Fibroblast of skin of right quadriceps (primary cell): ENCODE measurements at places on chromosomes 2 and 18.

GRCh38 chr2:47272905-47273758 is 118.0 kb upstream of the STPG4 start:
- DNase-seq = no peak

GRCh38 chr18:24019641-24020331 is 5.2 kb downstream of the TTC39C start:
- DNase-seq = peak; percentile 37

DNA sequence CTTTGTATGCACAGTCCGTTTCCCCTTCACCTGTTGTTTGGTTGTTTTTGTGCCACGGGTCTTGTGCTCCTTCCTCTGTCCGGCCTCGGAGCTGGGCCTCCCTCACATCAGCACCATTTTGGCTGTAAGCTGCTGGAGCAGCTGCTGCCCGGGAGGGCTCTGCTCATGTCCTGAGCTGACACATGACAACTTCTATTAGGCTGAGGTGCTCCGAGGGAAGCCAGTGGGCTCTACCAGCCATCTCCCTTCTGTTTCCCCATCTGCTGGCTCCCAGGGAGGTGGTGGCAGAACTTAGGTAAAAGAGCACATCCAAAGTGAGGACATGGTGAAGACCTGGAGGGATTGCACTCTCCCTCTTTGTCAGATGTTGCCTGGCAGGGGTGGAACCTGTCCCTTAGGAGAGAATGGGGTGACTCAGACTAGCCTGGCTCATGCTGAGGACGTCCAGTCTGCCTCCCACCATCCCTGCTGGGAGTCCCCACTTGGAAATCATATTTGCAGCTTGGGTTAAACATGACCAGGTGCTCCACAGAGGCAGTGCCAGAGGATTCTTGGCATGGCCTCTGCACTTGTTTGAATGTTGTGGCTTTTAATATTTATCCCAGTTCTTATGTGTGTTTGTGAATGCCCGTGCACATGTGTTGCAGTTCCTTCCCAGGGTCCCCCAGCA is 49.8 kb upstream of the TNP1 start:
- DNase-seq = no peak

- no peak for DNase-seq
These were observed 5.9 kb downstream of the OBSL1 start for GRCh38 chr2:219565130-219566080.

DNA sequence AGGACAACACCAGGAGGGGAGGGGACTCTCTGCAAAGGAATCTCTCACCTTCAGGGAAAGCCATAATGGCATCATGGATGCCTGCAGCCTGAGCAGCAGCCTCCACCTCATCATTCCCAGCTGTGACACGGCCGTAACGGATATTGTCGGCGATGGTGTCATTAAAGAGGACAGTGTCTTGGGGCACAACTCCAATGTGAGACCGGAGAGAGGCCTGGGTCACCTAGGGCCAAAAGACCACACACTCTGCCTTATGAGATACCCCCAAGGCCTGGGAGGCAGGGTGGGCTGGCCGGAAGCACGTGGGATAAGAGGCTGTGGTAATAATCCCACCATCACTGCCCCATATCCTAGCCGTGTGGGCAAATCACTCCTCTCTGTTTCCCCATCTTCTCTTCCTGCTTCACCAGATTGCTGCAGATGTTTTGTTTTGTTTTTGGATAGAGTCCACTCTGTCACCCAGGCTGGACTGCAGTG is 4.3 kb downstream of the ZFAND2B start:
- DNase-seq = no peak

GRCh38 chr2:142306131-142306530 is 175.3 kb upstream of the LRP1B start:
- DNase-seq = peak; percentile 46

DNA sequence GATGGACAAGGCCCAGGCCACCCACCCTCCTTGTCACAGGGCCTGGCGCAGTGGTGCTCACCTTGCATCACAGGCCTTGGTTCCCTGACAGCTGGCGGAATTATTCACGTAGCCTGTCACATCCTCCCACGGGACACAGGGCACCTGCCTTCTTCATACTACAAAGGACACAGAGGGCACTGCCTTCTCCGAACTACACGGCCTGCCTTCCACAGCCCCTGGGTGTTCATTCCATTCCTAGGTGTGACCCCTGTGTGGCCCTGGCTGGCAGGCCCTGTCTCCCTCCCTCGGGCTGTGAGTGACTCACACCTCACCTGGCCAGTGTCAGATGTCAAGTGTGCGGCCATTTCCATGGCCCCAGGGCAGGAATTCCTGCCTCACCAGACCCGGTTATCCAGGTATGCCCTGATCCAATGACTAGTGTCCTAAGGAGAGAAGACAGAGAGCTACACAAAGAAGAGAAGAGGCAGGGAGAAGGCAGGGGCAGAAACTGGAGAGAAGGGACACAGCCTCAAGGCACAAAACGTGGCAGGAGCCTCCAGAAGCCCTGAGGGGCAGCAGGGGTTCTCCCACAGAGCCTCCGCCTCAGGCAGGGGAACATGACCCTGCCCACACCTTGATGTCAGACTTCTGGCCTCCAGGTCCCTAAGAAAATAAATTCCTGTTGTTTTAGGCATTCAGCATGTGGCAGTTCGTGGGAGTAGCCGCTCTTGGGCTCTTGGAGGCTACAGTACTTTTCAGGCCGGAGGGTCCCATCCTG is 43.4 kb downstream of the MBP start:
- DNase-seq = no peak

GRCh38 chr2:207847807-207848544 is 78.3 kb upstream of the FZD5 start:
- peak; percentile 35 for DNase-seq

- DNase-seq = no peak
These were observed 10.1 kb upstream of the NARS1 start for GRCh38 chr18:57631697-57632096.

GRCh38 chr18:79924814-79925731 is 26.4 kb downstream of the SLC66A2 start:
- no peak for DNase-seq

DNA sequence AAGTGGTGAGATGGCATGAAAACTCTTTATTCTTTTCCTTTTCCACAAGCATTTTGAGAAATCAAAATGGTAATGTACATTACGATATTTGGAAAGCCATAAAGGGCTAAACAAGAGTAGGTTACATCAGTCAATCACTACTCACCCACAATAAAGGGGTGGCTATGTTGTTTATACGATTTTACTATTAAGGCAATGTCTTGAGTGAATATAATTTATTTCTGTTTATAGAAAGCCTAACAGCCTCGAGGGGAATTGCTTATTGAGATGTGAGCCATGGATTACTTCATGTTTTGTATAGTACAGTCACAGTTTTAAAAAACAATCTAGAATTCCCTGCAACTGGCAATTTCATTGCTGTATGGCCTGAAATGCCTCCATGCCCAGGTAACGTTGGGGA is 237.5 kb upstream of the RBBP8 start:
- DNase-seq = no peak

GRCh38 chr2:189254268-189254883 is 74.8 kb upstream of the COL5A2 start:
- DNase-seq = peak; percentile 90

DNA sequence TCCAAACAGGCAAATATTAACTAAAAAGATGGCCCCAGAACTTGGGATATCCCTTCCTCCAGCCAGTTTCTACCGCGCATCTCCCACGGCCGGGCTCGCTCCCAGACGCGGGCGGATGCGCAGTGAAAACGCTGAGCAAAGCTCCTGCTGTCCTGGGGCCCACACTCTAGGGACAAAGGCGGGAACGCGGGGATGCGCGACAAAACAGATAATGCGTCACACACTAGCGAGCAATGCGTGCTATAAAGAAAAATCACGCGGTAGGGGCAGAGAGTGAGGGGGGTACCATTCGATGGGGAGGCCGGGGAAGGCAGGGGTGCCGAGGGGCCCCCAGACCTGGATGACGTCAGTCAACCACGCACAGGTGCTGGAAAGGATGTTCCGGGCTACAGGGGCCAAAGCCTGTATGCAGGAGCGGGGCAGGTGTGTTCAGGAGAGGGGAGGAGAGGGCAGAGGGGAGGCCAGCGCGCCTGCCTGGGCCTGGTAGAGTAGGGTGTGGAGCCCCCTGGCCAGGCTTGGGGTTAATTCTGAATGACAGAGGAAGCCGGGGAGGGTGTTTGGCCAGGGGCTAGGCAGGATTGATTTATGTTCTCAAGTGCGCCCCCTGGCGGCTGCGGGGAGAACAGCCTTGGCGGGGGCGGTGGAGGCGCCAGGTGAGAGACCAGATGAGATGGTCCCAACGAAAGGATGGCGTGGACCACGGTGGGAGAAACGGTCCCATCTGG is 14.9 kb upstream of the ITM2C start:
- DNase-seq = no peak

DNA sequence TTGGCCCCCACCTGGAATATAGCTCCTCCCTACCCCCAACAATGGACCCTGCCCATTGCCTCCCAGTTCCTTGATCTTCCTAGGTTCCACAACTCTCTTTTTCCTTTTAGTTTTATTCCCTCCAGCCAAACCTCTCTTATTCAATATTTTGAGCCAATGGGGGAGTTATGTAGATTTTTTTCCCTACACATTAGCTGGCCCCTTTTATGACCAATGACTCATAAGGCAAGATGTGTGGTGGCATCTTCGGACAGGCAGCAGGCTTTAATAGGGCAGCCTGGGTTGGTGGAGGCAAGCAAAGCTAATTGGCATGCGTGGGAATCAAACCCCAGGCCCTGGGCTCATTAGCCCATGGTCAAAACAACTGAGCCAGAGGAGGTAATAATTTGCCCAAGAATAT is 9.2 kb downstream of the GRP start:
- DNase-seq = peak; percentile 54

DNA sequence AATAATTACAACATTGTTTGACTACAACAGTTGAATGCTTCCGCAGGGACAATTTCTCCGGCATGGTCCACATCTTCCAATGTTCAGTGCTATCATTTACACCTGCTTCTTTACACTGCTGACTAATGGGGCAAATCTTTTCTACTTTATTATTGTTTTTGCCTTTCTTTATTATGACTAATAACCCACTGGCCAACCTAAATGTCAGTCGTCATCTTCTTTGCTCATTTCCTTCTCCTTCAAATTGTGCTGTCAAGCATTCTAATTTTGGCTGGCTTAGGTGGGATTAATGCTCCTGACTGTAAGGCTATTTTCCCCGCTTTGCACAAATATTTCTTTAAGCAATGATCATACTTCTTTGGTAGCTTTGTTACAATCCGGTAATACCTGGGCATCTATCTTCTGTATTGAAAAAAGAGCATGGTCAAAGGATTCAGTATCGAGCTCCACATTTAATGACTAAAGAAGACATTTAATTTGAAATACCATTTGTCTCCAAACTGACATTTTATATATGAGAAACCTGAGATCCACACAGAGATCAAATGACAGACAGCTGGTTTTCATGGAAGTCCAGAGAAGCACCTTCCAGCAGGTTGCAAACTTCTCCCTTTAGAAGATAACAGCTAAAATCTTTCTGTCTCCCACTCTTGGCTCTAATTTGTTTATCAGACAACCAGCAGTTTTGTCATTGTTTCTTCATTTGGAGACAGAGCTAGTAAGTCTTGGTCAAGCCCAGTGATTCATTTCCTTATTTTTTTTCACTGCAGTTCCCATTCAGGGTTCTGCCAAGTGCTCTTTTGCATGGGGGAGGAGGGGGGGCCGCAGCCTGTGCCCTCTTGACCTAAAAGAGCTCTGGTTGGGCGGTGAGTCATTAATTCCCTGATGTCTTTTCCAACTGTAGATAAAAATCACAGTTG is 132.9 kb downstream of the SOCS6 start:
- peak; percentile 88 for DNase-seq

DNA sequence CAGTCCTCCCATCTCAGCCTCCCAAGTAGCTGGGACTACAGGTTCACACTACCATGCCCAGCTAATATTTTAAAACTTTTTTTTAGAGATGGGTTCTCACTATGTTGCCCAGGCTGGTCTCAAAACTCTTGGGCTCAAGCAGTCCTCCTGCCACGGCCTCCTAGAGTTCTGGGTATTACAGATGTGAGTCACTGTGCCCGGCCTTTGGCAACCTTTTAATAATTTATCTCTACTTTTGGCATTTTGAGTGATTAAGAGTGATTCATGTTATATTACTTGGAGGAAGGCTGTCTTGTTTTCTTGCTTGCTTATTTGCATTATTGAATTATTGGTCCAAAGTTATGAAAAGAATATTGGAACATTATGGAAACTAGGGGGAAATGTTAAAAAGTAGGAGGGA is 24.3 kb downstream of the NCOA1 start:
- DNase-seq = no peak

- no peak for DNase-seq
These were observed 158.4 kb upstream of the FHL2 start for GRCh38 chr2:105557021-105557920.

GRCh38 chr2:152646775-152647174 is 70.5 kb downstream of the PRPF40A start:
- DNase-seq = peak; percentile 89

GRCh38 chr2:106105151-106105922 is 88.8 kb downstream of the UXS1 start:
- no peak for DNase-seq
